ENCODE measurements at places on chromosomes 1 and 21.

DNA sequence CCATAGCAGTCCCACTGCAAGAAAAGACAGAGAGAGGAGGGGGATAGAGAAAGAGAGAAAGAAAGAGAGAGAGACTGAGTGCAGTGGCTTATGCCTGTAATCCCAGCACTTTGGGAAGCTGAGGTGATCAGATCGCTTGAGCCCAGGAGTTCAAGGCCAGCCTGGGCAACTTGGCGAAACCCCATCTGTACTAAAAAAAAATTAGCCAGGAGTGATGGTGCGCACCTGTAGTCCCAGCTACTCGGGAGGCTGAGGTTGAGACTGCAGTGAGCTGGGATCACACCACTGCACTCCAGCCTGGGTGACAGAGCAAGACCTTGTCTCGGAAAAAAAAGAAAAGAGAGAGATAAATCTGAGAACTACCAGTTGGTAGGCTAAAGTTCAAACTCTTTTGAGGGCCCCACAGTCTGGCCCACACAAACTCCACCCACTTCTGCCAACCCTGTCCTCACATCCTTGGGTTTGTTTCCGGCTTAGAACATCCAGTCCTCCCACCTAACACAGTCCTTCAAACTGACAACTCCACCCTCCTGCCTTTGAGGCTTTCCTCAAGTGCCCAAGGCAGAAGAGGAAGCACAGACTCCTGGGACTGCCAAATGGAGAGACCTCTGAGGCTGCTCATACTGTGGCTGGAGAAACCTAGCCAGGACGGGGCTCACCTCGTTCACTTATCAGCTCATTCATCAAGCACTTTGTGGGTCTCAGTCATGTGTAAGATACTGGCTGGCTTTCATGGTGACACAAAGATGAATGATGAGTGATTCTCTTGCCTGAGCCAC lies 20.1 kb downstream of the TFAP2E start:
- DNase-seq, result no peak

DNA sequence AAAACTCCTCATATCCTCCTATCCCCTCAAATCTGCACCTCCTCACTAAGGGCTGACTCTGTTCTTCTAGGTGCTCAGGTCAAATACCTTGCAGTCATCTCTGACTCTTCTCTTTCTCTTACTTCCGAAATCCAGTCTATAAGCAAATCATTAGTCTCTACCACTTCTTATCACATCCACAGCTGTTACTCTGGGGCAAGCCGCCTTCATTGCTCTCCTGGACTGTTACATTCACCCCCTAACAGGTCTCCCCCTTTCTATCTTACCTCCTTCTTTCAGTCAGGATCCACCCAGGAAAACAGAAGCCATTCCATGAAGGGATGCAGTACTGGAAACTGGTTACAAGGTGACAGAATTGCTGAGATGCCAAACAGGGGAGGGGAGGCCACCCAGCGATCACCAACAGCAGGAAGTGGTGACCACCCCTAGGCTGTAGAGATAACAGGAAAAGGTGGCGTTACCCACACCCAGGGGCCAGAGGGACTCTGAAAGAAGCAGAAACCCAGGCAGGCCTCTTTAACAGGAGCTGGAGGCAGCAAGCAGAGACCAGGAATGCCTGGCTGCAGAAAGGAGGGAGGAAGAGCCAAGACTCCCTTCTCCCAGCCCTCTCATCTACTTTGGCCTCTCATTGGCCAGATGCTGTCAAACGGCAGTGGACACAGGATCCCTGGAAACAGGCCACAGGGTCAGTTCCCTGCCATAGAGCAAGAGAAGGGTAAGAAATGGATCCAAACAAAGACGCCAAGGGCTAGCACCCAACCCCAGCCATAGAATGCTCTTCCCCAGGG lies 55.5 kb upstream of the FOXO6 start:
- no peak for DNase-seq

- DNase-seq, result no peak
Measured at GRCh38 chr1:112850034-112850757, 105.8 kb downstream of the SLC16A1 start.

DNA sequence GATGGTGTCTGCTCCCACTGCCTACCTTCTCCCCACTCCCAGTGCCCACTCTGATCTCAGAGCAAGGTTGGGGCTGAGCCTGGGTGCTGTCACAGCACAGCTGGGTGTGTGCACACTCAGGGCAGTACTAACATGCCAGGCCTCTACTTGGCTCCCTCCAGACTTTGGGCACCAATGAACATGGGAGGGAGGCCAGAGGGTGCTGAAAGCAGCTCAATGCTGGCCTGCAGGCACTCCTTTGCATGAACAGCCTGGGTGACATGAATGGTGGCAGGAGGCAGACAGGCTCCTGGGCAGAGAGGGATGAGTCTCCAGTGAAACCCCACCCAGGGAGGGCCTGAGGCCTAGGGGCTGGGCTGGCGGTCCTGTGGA lies 25.8 kb upstream of the DENND1B start:
- no peak for DNase-seq

DNA sequence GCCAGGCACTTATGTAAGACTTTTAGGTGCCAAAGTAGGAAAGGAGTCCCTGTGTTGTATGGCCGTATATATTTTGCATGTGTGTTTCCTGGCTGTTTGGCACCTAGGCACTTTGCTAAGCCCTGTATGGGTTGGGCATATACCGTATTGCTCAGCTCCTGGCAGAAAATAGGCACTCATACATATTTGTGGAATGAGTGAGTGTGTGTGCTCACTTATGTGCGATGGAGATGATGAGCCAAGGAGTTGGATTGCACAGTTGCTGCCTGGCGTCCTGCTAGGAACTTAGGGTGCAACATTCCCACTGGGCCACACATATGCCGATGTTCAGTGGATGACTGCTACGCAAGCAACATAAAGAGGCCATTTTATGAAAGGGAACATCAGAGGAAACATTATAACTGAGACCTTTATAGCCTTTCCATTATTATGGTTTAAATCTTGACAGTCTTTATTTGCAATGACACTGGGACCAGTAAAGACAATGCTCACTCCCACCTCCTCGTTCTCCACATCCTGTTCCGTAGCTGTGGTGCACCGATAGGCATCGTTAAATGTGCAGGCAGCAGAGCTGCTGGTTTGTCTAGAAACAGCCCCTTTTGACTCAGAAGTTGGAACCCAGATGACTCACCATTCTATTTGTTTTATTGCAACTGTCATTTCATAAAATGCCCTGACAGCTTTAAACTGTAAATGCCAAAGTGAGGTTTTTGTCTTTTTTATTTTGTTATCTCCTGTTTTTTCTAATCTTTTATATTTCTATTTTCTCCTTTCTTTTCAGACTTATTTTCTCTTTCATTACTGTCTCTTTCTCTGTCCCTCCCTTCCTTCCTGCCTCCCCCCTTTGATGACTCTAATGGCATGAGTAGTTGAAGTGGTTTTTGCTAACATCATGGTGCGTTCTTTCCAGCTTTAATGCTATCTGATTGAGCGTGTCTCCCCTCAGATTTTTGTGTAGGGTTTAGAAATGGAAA lies 36.1 kb downstream of the PEX14 start:
- peak; percentile 47 for DNase-seq

- no peak for DNase-seq
Measured at GRCh38 chr1:10889650-10890353, 93.4 kb upstream of the CASZ1 start.

DNA sequence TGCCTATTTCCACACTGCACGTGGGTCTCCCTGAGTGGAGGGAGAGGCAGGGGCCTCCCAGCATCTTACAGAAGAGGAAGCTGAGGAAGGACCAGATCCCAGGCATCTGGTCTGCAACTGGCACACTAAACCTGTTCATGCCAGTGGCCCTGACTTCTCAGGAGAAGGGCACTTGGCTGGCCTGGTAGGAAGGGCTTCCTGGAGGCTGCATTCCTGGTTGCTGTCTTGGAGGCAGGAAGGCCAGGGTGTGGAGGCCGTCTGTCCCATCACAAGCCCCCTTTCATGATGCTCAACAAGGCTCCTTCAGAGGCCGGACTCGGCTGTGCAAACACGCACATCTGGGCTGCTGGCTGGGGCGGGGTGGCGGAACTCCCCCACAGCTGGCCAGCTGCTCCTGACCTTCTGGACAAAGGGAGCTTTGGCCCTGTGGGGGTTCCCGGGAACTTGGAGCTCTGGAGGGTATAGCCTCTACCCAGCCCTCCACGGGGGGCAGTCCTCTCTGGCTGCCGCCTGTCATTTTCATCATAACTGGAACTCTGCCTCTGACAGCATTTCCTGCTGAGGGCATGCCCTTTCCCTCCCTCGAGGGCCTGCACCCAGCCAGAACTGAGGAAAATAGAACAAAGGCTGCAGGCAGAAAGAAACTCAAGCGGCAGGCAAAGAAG lies 39.2 kb upstream of the POU3F1 start:
- DNase-seq, result no peak

DNA sequence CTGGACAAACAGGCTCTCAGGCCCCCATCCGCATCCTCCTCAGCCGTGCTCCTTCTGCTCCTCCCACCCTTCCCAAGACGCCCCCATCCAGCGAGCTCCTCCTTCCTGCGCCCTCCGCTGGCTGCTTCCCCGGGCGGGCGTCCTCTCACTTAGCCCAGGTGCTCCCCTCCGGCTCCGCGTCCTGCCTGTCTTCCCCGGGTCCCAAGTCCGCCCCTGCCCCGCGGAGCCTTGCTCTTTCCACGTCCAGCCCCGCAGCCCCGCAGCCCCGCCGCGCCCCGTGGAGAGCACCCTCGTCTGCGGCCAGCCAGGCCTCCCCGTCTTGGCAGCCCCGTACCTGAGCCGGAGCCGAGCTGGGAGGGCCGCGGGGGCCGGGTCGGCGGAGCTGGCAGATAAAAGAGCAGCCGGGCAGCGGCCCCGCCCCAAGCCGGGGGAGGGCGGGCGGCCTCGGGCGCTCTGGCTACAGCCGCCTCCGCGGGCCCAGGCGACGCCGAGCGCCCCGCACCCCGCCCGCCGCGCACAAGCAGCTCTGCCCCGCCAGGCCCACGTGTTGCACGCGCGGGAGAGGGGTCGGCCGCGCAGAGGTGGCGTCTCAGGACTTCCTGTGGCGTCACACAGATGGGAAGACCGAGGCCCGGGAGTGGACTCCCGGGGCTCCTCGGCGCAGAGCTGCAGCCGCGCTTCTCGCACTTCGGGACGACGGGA lies at the start of gene PAQR7:
Gene PAQR7 (minus strand): TSS at position 555 of the 702 bp plus-strand sequence. CDS start 11,869 bp downstream, outside the sequence.
- DNase-seq, result peak; percentile 31

GRCh38 chr1:25743164-25744139 lies 56.5 kb upstream of the SELENON start:
- DNase-seq, result no peak

DNA sequence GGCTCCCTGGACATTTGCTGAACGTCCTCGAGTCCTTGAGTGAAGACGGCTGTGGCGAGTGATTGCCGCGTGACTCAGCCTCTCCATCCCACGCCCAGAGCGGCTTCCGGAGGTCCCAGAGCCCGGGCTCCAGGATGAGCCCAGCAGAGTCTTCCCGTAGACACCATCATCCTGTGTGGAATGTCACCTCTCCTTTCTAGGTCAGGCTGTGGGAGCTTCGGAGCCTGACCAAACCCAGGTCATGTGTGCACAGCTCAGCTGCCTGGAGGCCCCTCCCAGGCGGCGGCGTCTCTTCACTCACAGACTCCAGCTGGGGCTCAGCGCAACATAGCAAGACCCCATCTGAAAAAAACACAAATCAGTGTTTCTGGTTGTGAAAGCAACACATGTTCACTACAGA lies 38.2 kb downstream of the PRKCZ start:
- no peak for DNase-seq

DNA sequence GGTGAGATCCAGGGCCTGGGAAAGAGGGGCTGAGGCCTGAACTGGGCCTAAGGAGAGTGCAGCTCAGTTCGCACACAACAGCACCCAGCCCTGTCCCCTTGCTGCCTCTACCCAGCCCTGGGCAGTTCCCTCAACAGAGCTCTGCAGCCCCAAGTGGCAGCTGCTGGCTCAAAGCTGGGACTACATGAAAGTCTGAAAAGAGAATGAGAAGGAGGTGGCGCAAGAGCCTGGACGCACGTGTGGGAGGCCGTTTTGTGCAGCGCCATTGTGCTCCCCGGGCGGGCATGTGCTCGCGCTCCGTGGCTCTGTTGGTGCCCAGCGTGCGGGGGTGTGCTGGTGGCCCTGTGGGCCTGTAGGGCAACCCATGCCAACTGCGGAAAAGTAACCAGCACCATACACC lies 10.3 kb downstream of the GPR37L1 start:
- DNase-seq, result no peak

DNA sequence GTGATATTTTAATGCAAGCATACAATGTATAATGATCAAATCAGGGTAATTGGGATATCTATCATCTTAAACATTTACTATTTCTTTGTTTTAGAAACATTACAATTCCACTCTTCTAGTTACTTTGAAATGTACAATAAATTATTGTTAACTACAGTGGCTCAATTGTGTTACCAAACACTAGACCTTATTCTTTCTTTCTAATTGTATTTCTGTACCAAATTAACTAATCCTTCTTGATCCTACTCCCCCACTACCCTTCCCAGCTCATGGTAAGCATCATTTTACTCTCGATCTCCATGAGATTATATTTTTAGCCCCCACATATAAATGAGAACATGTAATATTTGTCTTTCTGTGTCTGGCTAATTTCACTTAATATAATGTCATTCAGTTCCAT lies 95.0 kb upstream of the MROH9 start:
- DNase-seq, result no peak

- DNase-seq, result no peak
Measured at GRCh38 chr1:9767964-9768668, 55.6 kb downstream of the CLSTN1 start.
